Choroid plexus epithelial cell (primary cell): ENCODE measurements at places on chromosomes 11 and 22.

DNA sequence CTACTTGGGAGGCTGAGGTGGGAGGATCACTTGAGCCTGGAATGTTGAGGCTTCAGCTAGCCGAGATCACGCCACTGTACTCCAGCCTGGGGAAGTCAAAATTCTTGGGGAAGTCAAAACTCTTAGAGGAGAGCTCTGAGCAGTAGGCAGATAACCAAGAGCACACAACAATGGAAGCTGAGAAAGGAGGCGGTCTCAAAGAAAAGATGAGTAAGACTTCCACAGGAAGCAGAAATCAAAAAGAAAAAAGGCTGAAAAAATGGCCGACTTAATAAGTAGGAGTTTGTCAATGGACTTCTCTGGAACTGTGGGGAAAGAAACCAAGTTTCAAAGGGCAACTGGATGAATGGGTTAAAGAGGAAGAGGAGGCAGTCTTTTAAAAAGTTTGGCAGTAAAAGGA is 32.1 kb downstream of the RAB30 start:
- DNase-seq = no peak

DNA sequence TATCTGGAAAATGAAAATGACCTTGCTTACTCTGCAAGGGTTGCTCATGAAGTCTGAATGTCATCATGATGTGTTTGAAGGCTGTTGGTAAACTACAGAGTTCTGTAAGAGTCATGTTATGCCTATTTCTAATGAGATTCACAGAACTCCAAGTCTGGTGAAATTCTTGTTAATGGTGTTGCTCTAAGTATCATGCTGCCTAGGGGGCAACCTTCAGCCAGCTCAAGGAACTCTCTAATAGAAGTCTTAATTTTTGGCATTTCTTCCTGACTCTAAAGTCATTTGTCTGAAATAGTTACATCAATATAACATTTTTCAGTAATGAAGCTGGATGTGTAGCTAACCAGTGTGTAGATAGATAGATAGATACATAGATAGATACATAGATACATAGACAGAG is 302.8 kb downstream of the FAT3 start:
- peak; percentile 3 for DNase-seq

- DNase-seq = no peak
Measured at GRCh38 chr11:119989159-119989821, 148.6 kb downstream of the TRIM29 start.

DNA sequence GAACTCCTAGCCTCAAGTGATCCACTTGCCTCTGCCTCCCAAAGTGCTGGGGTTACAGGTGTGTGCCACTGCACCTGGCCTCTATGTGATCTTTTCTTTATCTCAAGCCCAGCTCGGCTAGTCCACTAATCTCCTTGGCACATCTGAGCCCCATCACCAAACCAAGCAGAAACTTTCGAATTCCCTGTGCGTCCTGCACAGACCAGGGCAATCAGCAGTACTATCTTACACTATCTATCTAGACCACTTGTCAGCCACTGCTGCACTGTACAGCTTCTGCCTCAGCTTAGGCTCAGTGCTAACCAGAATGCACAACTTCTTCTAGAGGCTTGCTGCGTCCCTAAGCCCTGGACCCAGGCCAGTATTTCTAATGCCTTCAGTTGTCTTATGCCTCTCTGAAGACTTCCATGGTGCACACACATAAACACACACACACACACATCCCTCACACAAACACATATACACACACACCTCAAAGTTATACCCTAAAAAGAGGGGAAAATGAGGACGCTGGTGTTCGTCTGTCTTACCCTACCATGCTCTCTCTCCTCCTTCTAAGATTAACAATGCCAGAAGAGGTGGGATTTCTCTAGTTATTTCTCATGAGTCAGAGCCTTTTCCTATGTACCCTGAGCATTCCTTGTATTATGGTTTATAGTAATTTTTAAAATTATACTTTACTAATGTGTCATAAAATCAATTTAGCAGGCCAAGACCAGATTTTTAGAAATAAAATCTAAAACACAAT is 59.3 kb upstream of the FAM181B start:
- no peak for DNase-seq

GRCh38 chr22:35299217-35299672 is 449 bp upstream of the TOM1 start:
- peak; percentile 34 for DNase-seq

DNA sequence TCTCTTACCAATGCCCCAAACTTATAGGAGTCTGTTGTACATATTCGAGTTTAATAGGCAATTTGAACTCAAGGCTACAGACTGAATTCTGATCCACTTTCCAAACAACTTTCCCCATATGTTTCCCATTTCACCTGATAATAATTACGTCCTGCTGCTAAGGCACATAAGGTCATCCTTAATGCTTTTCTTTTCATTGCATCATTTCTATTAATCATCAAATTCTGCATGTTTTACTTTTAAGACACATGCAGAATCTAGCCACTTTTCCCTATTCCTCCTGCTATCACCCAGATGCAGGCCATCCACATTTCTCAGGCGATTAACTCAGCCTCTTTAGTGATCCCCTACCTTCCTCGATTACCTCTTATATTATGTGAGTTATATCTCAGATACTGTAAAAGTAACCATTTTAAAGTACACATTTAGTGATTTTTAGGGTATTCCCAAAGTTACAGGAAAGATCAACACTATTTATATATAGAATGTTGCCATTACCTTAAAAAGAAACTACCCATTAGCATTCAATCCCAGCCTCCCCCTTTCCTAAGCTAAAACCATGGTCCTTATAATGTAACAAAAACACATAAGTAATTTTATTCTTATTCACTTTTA is 14.9 kb downstream of the XKR3 start:
- no peak for DNase-seq

DNA sequence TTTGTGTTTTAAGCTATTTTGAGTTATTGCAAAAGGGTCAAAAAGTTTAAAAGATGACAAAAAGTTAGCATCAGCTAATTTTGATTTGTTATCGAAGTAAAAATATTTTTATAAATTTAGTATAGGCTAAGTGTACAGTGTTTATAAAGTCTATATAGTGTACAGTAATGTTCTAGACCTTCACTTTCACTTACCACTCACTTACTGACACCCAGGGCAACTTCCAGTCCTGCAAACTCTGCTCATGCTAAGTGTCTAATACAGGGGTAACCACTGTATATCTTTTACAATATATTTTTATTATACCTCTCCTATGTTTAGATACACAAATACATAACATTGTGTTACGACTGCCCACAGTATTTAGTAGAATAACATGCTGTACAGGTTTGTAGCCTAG is 59.7 kb downstream of the PDGFD start:
- no peak for DNase-seq

GRCh38 chr11:66334605-66335442 is 1.4 kb downstream of the RIN1 start:
- peak; percentile 52 for DNase-seq

GRCh38 chr11:58742981-58743880 is 11.5 kb upstream of the GLYAT start:
- no peak for DNase-seq

- DNase-seq = peak; percentile 9
Measured at GRCh38 chr22:25564320-25564978, at the start of gene GRK3. GRK3 (plus strand) TSS chr22:25564675; CDS start chr22:25565041, 366 bp downstream.

DNA sequence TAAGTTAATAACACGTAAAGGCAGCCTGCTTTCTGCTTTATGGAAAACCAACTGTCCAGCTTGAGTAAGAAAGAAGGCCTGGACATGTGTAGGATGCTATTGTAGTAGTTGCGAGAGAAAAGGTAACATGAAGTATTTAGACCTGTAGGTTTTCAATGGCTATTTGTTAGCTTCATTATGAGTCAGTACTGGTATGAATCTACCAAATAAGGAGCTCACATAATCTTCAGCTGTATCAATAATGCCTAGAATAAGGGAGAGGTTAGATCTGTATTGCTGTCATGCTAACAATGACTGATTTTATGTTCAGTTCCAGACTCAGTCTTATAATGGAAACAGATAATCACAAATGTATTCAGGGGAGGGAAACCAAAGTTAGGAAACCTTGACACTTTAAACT is 550.3 kb downstream of the CNTN5 start:
- no peak for DNase-seq

DNA sequence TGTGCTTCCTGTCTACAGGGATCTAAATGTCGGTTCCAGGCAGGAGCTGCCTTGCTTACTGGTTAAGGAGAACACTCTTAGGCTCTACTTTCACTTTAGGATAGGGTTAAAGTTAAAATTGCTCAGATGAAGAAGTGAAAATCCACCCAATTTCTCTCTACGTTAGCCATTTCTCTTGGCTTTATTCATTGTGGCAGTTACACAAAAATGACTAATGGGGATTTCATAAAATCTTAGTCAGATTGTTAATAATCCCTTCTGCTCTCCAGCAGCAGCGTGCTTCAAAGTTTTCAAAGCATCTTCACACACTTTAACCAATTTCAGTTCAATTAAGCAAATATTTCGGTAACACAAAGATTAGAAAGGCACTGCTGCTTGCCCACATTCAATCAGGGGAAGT is 58.4 kb upstream of the RCN1 start:
- no peak for DNase-seq

- DNase-seq = no peak
Measured at GRCh38 chr22:36612458-36612857, 83.5 kb upstream of the EIF3D start.

DNA sequence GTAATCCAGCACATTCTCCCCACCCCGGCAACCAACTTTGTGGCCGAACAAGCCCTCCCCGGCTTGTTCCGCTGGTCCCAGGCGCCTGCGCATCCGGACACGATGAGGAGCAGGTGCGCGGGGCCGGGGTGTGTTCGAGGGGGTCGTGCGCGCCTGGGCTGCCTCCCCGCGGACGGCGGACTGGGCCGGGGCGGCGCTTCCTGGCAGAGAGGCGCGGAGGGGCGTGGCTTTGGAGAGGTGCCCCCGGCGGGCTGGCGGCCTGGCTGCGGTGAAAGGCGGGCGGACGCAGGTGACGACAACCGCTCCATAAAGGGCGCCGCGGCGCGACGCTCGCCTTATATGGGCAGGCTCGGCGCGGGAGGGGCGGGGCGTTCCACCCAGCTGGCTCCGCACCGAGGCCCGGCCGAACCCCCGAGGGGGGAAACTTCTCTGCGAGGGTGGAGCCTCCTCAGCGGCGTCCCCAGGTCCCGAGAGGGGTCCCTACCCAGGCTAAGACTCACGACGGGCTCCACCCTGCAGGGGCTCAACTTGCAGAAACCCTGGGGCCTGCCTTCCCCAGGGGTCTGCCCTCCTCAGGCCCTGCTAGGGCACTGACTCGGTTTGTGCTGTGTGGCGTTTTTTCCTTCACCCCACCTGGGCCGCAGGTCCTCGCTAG is 26.4 kb downstream of the TXN2 start:
- peak; percentile 79 for DNase-seq

GRCh38 chr11:14908214-14908880 is 16.3 kb upstream of the CYP2R1 start:
- peak; percentile 76 for DNase-seq

DNA sequence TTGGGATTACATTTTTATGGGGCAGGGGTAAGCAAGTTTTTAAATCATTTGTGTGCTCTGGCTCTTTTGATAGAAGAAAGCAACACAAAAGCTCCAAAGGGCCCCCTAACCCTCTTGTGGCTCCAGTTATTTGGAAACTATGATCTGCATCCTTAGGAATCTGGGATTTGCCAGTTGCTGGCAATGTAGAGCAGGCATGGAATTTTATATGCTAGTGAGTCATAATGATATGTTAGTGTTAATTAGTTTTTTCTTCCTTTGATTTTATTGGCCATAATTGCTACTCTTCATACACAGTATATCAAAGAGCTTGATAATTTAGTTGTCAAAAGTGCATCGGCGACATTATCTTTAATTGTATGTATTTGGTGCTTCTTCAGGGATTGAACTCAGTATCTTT is 10.1 kb downstream of the RAG1 start:
- DNase-seq = no peak
